Activated CD4-positive, alpha-beta T cell treated with anti-CD3 and anti-CD28 coated beads for 24 hours (primary cell): ENCODE measurements at places on chromosomes 12 and 14.

- DNase-seq = no peak
Observed at GRCh38 chr14:57846596-57846995, 19.3 kb downstream of the SLC35F4 start.

DNA sequence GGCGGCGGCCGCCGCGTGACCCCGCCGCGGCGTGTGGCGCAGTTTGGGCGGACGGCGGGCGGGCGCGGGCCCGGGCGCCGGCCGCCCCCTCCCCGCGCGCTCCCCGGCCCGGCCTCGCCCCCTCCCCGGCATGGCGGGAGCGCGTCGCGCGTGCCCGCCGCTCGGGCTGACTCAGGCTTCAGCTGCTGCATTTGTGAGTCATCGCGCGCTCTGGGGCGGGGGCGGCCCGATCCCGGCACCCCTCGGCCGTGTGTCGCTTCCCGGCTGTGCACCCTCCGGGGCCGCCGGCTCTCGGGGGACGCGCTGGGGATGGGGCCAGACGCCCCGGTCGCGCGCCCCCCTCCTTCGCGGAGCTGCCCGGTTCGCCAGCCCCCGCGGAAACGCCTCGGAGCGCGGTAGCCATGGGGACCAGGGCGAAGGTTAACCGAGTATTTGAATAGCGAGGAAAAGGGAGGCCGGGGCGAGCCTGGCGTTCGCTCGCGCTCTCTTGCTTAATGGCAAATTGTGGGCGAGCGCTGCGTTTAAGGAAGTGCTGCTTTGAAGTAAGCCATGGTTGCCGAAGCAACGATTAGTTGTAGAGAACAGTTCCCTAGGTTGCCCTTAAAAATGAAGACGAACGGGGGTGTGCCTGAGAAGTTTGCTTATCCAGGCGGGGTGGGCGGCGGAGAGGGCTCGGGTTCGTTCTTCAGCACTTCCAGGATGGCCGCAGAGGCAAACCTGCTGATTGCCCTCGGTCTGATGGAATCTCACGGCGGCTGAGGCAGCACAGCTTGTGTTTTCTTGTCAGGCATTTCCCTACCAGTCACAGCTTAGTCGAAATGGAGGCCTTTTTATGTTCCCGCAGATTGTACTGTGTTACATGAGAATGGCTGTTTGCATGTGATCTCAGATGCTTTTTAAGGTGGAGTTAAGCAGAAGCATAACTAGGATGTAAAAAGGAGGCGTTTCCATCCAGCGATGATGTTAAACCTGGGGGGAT, 896 bp downstream of the EIF5 start:
- DNase-seq = peak; percentile 78

GRCh38 chr12:11727133-11727664, 77.7 kb downstream of the ETV6 start:
- DNase-seq = peak; percentile 28

GRCh38 chr14:89952576-89952975, 2.0 kb downstream of the EFCAB11 start:
- no peak for DNase-seq

DNA sequence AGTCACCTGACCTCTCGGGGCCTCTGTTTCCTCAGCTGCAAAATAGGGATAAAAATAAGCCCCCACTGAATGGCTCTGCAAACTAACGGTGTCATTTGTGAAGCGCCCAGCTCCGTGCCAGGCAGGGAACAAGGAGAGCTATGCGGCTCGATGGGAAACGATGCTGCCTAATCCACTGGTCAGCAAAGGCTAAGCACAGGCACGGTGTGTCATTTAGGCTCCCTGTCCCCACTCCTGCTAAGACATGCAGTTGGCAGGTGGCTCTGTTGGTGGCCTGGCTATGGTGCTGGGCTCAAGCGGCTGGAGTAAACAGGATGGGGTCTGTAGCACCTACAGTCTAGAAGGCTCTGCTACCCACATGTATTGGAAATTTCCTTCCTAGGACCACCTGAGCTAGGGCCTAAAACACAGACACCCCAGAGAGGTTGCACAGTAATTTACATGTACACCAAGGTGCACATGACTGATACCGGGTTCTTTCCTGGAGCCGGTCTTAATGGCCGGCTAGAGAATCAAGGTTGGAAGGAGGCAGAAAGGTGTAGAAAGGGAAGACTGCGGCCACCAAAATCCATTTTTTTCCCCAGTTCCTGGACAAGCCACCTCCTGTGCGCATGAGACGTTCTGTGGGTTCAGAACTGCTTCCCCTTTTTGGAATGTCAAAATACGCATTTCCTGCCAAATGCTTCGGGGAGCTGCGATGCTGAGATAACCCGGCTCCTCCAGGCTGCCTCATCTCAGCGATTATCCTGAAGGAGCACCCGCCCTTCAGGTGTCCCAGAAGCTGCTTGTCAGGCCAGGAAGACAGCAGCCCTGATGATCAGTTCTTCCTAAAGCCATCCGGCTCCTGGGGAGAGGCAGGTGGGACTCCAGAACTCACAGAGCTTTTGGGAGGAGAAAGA, 1.0 kb downstream of the CACNA2D4 start:
- DNase-seq = no peak

GRCh38 chr12:124428136-124428791, 133.4 kb downstream of the RFLNA start:
- DNase-seq = no peak

DNA sequence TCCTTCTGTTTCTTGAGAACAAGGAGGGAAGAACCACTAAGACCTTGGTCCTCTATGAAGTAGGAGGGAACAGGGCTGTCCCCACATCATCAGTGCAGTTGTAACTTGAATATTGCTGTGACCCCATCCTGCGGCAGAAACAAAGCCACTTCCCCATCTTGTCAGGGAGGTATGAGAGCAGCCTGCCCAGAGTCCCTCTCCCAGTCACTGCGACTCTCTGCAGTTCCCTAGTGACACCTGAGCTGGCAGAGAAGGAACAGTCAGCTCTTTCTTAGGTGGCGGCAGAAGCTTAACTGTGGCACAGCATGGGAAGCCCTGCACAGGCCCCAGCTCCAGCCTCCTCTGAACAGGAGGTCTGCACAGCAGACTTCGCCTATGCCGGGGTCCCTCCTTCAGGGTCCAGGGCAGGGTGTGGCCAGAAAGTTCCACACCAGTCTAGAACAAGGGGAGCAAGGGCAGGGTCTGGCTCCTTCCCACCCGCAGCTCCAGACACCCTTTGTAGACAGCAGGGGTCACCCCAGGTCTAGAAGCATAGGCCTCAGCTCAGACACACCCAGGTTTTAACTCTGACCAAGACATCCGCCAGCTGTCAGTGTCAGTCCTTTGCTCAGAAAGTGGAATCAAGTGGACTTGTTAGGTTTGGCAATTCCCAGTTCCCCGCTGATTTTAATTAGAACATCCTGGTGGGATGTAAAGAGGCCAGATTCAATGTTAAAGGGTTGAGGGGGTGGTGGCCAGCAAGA, 36.8 kb downstream of the DEGS2 start:
- DNase-seq = no peak

DNA sequence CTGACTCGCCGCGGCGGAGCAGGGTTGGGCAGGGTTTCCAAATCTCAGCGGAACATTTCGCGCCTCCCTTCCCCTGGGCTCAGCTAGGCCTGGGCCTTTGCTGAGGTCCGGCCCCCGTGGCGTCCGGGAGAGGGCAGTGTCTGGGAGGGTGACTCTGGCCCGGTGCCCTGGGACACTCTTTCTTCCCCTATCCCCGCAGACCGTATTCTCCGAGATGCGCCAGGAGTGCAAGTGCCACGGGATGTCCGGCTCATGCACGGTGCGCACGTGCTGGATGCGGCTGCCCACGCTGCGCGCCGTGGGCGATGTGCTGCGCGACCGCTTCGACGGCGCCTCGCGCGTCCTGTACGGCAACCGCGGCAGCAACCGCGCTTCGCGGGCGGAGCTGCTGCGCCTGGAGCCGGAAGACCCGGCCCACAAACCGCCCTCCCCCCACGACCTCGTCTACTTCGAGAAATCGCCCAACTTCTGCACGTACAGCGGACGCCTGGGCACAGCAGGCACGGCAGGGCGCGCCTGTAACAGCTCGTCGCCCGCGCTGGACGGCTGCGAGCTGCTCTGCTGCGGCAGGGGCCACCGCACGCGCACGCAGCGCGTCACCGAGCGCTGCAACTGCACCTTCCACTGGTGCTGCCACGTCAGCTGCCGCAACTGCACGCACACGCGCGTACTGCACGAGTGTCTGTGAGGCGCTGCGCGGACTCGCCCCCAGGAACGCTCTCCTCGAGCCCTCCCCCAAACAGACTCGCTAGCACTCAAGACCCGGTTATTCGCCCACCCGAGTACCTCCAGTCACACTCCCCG, 3.0 kb downstream of the WNT1 start:
- DNase-seq = no peak

DNA sequence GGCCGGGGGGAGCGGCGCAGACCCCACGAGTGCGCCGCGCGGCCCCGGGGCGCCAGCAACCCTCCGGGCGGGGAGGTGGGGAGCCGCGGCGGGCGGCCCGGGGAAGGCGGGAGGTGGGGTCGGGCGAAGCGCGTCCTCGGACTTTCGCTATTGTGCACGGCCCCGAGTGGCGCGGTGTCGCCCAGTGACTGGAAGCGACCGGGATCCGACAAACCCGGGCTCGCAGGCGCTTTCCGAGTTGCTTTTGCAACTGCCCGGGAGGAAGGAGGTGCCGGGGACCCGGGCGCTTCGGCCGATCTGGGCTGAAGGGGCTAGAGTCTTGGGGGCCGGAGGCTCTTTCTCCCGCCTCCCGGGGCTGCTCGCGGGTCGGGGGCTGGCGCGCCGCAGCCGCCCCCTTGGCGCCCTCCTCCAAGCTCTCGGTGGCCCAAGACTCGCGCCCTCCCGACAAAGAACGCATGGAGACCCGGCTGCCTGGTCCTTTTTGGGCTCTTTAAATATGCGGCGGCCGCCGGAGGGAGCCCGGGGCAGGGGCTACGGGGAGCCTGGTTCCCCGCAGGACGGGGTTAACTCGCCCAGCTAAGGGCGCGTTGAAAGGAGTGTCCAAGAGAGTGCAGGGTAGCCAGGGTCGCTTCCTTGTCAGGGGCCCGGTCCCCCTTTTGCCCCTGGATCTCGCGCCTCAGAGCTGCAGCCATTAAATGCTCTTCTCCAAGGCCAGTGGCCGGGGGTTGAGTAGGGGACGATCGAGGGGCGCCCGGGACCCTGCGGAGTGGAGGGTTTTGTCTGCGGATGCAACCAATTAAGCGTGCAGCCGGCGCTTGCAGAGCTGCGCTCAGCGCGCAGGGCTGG, 1.4 kb downstream of the HMGA2 start:
- no peak for DNase-seq

DNA sequence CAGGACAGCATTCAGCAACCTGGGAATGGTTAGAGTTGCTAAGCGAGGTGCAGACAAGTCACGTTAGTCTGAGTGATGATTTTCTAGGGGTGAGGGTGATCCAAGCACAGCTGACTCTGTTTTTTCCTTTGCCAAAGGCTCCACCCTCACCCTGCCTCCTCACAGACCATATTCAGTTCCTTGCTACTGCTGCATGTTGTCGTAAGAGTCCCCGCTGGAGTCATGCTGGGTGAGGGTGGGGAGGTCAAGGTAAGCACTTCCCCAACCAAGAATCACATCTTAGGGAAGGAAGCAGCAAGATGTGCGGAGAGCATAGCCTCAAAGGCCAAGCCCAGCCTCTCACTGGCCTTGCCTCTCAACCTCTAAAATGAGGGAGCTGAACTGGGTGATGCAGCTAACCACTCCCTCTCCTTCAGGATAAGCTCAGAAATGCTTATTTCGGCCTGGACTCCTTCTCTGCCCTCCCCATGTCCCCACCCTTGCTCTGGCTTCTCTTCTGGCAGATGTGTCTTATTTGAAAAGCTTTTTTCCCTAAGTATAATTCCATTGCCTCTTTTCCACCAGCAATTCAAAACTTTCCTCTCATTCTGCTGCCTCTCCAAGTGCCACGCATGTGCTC, 66.9 kb upstream of the ACTN1 start:
- no peak for DNase-seq
